Kidney (tissue), 22 donors: ENCODE measurements at places on chromosomes 1 and 21.

GRCh38 chr1:111448482-111448917 lies 556 bp downstream of the WDR77 start:
- peaks cover 6% of the 10 kb centered on the region for H3K4me1 ChIP-seq
- H3K27me3 ChIP-seq: no peaks in the 10 kb centered on the region
- DNase-seq: no peak
- H3K36me3 ChIP-seq: peaks cover 6% of the 10 kb centered on the region

GRCh38 chr21:29669416-29669815 lies 270.4 kb downstream of the GRIK1 start:
- no peaks in the 10 kb centered on the region for H3K27me3 ChIP-seq
- no peak overlapping the region for H3K27ac ChIP-seq
- no peaks in the 10 kb centered on the region for H3K36me3 ChIP-seq
- H3K4me1 ChIP-seq: no peaks in the 10 kb centered on the region
- no peak for DNase-seq

DNA sequence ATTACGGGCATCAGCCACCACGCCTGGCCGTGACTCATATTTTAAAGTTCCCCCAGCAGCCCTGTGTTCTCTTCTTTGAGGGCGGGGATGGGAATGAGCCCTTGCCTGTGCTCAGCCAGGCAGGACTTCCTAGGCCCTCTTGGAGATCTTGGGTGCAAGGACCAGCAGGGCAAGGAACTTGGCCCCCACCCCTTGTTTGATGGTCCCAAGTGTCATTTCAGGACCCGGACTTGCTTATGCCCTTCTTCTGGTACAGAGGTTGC lies 9.3 kb downstream of the RASSF5 start:
- H3K4me1 ChIP-seq: no peaks in the 10 kb centered on the region
- no peak overlapping the region for H3K27ac ChIP-seq
- no peaks in the 10 kb centered on the region for H3K27me3 ChIP-seq
- no peaks in the 10 kb centered on the region for H3K36me3 ChIP-seq

DNA sequence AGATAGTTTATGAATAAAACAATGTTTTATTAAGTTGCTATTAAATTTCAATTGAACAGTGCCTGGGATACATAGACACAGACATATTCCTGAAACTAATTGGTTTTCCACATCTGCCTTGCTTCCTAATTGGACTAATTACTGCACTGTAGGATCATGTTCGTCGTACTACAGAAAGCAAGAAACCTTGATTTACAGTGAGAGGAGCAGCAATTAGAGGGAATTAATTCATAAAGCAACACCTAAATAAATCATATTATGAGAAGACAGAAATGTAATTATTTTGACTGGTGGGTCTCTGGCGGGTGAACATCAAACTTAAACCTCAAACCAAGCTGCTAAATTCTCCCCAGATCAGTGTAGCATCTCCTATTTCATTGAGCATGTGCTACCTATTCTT lies 124.6 kb upstream of the CAMK1G start:
- H3K27ac ChIP-seq: no peak overlapping the region
- H3K36me3 ChIP-seq: no peaks in the 10 kb centered on the region
- no peak for DNase-seq
- H3K27me3 ChIP-seq: no peaks in the 10 kb centered on the region
- no peaks in the 10 kb centered on the region for H3K4me1 ChIP-seq
